Stimulated activated CD4-positive, alpha-beta T cell treated with anti-CD3 and anti-CD28 coated beads, TNF-alpha, amount 100 ng/mL, for 1 hour (primary cell): ENCODE measurements at places on chromosomes 7 and 10.

- DNase-seq: no peak
Measured at GRCh38 chr10:70223728-70224127, 9.5 kb downstream of the PPA1 start.

GRCh38 chr7:127870231-127870907 is 160.9 kb downstream of the LRRC4 start:
- no peak for DNase-seq

GRCh38 chr10:126186766-126187165 is 201.5 kb downstream of the ADAM12 start:
- DNase-seq: no peak

DNA sequence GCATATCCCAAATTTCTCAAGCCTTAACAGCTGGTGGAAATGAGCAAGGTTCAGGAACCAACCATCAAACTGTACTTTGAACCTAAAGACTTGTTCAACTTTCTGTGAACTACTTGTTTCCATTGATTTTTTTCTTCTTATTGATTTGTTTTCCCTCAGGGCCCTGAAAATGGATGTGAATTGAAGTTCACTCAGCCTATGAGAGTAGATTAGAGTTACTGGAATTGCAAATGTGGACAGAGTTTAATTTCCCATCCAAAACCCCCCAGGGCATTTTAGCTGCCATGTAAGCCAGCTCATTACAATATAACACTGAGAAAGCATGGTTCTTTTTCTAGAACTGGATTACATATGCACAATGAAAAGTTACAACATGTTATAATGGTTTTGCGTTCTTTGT is 1105.7 kb downstream of the REEP3 start:
- no peak for DNase-seq

- DNase-seq: peak; percentile 15
Measured at GRCh38 chr10:102230264-102230860, 4.3 kb downstream of the ELOVL3 start.

- DNase-seq: no peak
Measured at GRCh38 chr7:46356371-46356770, 435.3 kb upstream of the IGFBP3 start.

GRCh38 chr10:125160856-125161706 is 718 bp upstream of the CTBP2 start:
- no peak for DNase-seq

GRCh38 chr7:158924956-158925355 is 68.6 kb downstream of the DYNC2I1 start:
- DNase-seq: no peak
